ENCODE measurements at places on chromosomes 6 and 20.
A peak's percentile ranks its signal among the peaks of the same experiment; 100 is the strongest.

DNA sequence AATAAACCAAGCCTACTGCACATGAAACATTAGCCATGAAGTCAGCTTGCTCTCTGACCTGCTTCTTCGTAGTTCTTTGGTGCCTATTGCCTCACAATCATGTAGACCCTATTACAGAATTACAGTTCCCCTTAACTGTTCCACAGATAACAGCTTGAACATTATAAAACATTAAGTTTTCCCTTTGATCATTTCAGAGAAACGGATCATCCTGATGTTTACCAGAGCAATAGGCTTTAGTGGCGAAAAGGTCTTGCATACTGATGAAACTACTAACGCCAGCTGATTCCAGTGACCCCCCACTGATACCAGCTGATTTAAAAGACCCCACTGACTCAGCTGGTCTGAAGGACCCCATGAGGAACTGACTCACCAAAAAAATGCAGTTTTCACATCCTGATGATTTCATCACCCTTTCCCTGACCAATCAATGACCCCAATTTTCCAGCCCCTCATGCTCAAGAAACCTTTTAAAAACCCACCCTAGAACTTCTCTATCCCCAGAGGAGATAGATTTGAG is 39.4 kb upstream of the MLIP start:
- no peak for DNase-seq

GRCh38 chr20:62487118-62487517 is 11.3 kb upstream of the GATA5 start:
- no peak for DNase-seq

DNA sequence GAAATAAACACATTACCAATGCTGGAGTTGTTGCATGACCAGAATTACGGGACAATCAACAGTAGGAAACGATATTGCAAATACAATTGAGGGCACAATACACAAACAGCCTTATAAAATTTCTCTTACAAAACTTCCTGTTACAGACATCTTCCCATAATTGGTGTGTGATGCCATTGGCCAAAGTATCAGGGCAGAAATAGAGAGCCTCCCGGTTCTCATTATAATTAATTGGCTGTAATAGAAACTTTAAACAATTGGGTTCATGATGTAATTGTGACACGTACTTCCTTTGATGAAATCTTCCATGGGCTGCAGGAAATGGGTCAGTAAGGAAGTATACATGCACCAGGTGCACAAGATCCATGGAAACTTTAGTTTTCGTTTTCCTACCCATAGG is 40.3 kb upstream of the RALGAPA2 start:
- peak; percentile 4 for DNase-seq

GRCh38 chr6:17928514-17929430 is 58.7 kb downstream of the KIF13A start:
- peak; percentile 72 for DNase-seq

Measured in fibroblast of pulmonary artery (primary cell).